NCI-H2227 treated with DMSO at 0.1 percent for 48 hours (cell line): ENCODE measurements at places on chromosomes 5 and 9.

DNA sequence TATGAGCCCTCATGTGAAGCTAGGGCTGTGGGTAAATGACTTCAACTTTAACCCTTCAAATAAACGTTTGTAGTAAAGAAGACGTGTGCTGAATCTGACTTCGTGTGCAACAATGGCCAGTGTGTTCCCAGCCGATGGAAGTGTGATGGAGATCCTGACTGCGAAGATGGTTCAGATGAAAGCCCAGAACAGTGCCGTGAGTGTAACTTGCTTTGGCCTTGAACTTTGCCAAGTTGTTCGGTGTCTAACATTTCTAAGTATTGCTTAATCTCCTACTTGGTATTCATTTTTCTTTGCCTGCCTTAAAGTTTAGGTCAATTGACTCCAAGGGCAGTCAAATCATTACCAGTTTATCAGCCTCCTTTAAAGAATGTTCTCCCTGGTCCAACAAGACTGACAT lies 18.2 kb downstream of the VLDLR start:
- DNase-seq: no peak

- no peak for DNase-seq
Measured at GRCh38 chr9:114216081-114216480, 60.7 kb downstream of the COL27A1 start.

DNA sequence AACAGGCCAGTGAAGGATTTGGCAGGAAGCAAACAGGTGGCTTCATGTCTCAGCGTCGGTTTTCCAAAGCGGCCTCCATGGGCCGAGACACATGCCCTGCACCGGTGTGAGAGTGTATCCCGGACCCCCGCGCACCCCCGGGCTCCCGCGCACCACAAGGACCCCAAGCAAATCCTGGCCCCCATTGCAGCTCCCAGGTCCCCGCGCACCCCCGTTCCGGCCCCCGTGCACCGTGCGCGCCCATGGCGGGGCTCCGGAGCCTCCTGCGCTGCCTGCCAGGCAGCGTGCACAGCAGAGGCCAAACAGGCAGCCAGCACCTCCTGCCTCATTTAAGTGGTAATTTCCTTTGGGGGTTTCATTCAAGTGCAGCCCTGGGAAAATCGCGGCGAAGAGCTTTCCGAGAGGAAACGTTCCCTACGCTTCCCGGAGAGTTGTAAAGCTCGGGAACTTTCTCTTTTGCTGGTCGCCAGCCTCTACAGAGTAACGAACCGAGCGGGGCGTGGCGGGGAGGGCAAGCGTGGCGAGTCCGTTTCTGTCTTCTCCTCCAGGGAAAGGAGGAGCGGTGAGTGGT lies 145.5 kb upstream of the SLC24A2 start:
- no peak for DNase-seq

- no peak for DNase-seq
Measured at GRCh38 chr9:16516891-16517290, 353.6 kb downstream of the BNC2 start.

DNA sequence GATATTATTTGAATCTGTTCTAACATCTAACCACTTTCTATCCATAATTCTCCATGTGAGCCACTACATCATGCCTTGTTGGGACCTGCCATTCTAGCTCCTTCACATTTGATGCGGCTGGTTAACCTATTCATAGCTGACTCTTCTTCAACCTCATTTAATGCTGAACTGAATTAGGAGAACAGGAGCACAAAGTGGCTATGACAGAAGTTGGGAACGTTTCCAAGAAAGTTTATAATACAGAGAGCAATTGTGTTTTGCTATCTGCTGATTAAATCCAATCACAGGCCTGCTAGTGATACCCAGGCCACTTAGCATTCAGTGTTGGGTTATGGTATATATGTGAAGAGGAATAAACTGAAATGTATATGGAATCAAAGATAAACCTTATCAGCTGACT lies 440.3 kb downstream of the PTPRD start:
- no peak for DNase-seq

DNA sequence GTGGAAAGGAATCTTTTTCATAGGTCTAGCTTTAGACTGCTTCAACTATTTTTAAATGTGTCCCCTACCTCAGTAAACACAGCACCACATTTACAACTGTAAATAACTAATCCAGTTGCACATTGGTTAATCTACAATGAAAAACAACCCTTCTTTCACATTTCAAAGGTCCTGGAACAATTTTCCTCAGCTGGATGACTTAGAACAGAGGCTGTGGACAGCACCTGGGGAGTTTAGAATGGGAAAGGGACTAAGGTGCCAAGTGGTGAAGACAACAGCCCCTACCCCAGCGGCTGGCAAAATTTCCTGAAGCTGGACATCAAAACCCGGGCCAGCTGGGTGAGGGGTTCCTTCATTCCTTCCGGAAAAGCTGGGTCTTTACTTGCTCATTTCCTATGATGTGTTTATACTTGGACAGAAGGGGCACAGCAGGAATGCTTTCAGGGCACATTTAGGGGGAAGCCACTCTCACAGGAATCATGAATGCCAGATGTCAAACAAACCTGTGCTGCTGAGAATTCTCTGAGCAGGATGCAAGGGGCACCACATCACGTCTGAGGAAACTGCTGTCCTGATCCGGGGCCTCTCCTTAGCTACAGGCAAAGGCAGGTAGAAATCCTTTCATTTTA lies 158.3 kb downstream of the NR2F1-AS1 start:
- DNase-seq: no peak

DNA sequence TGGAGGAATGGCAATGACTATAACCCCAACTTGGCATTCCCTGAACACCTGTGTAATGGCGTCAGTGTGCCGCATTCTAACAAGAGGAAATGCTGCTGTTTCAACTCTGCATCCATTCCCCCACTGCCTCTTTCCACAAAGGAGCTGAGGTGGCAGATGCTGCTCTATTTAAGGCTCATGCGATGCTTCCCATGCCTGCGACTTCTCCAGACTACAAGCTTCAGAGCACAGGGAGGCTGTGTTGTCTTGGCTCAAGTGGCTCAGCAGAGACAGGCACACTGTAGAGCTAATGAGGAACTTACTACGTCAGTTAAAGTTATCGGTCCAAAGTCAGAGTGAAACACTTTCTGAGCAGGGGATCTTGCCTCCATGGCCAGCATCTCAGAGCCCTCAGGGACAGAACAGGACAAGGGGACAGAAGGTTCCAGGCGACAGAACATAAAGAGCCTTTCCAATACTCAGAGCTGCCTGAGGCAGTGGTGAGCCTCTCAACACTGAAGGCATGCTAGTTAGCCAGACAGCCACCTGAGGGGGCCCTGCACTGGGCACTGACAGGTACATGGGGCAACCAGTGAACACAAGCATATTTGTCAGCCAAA lies 21.8 kb downstream of the TNIP1 start:
- DNase-seq: no peak

DNA sequence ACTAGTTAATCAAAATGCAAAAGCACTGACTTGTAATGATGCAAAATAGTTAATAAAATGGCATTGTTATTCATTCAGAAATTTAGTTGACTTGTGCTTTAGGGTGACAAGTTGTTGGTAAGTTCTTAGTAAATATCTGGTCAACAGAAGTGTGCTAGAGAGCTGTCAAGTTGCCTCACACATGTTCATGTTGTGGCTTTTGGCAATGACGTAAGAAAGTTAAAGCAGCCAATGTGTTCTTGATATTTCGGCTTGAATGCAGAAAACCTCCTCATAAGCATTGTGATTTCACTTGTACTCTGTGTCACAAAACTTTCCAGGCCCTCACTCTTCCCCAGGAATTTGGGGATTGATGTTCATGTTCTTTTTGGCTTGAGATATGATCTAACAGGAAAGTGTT lies 626.7 kb downstream of the PRR16 start:
- no peak for DNase-seq

DNA sequence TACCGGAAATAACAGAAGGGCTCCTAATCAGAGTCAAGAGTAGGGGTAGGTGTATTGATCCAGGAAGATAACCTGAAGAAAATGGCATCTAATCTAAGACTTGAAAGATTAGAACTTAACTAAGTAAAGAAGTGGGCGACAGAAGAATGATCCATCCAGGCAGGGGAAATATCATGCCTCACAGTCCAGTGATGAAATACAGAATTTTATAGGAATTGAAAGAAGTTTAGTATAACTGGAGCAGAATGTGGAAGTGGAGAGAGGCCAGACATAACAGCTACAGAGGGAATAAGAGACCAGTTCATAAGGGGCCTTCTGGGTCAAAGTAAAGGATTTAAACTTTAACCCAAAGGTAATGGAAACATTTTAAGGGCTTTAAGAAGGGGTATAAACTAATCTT lies 42.2 kb downstream of the ERP44 start:
- no peak for DNase-seq

GRCh38 chr5:118611332-118611945 lies 376.9 kb downstream of the DTWD2 start:
- no peak for DNase-seq

DNA sequence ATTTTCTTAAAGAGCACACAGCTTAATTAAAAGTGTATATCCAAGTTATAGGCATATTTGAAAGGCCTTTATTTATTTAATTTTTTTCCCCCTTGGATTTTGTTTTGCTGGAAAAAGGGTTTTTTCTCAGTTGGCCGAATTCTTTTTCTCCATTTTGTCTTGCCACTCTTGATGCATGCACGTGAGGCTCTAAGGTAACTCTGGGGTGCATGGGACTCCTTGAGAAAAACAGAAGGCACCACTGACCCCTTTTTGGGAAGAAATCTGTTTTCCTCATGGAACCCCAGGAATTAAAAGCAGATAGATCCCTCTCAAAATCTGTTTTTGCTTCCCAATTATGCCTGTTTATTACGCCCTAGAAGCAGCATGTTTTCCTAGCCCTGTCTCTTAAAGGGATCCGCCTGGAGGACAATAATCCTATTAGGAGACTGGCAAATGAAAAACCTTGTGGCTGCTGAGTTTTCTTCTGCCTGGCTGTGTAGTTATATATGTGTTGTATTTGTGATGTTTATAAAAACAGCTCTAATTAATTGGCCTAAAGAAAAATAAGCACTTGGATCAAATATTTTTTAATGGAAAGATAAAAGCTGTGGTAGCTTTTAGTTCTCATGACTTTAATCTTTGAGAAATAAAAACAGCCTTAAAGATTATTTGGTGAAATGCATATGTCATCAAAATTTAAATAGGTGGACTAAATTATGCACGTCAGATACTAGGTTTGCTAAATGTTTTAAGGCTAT lies 435.1 kb upstream of the CDH9 start:
- no peak for DNase-seq

- no peak for DNase-seq
Measured at GRCh38 chr5:147751156-147751830, 31.2 kb downstream of the JAKMIP2 start.

GRCh38 chr9:131943351-131943841 lies 136.3 kb downstream of the MED27 start:
- DNase-seq: peak; percentile 6
